ENCODE measurements at places on chromosomes 2 and 18. TPM values are rescaled to one million over a fixed set of nuclear protein-coding genes. Genes with fewer than 3 reads are reported as not detected.

GRCh38 chr2:130150181-130151144 is 5.6 kb upstream of the CCDC74B start:
- no peak for DNase-seq

DNA sequence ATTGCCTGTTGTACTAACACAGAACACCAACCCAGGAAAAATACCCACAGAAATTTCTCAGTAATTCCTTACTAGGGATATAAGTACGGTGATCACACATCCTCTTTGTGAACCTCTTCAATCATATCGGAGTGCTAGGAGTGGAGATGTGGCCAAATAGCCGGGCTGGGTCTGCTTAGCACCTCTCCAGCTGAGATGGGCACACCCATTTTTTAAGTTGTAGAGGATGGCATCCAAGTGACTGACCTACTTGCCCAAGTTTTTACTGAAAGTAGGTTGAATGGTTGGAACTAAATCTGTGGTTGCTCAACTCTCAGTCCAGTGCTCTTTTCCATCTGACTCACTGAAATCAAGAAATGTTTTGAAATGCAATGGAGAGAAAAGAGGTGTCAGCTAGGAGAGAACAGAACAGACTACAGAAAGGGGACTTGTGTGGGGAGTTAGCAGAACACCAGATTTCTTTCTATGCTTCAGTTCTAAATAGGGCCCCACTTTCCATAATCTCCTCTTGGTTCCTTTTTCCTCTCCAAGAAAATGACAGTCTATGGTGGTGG is 68.7 kb upstream of the FSHR start:
- DNase-seq = no peak

GRCh38 chr18:78246588-78246987 is 733.0 kb upstream of the SALL3 start:
- DNase-seq = no peak

- DNase-seq = no peak
These were observed 98.1 kb downstream of the FAM210A start for GRCh38 chr18:13628211-13628610.

DNA sequence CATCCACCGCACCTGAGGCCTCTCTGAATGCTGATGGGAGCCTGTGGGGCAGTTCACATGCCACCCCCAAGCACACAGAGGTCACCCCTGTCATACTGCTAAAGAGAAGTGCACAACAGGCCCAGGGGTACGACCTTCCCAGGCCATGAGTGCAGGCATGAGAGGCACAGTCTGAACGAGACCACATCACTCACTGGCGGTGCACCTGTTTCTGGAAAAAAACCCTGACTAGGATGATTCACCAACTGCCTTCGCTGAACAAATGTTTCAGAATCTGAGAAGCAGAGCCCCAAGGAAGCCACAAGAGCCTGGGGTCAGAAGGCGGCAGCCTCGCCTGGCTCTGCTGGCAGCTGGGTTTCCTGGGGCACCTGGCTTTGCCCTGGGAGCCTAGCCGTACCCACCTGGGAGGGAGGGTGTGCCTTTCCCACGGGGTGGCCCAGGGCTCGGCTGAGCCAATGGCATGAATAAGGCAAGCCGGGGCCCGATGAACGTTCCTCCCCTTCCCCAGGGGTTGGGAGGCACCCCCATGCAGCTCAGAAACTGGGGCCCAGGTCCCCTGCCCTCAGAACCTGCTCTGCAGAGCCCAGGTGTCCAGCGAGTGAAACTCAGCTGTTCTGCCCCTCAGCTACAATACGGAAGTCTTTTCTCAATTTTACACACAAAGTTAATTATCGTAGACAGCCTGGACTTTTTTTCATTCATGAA is 73.8 kb downstream of the HDAC4 start:
- peak; percentile 56 for DNase-seq

- no peak for DNase-seq
These were observed 9.0 kb upstream of the IMPACT start for GRCh38 chr18:24417480-24417879.

GRCh38 chr2:239194731-239195317 is 206.0 kb downstream of the HDAC4 start:
- DNase-seq = no peak

DNA sequence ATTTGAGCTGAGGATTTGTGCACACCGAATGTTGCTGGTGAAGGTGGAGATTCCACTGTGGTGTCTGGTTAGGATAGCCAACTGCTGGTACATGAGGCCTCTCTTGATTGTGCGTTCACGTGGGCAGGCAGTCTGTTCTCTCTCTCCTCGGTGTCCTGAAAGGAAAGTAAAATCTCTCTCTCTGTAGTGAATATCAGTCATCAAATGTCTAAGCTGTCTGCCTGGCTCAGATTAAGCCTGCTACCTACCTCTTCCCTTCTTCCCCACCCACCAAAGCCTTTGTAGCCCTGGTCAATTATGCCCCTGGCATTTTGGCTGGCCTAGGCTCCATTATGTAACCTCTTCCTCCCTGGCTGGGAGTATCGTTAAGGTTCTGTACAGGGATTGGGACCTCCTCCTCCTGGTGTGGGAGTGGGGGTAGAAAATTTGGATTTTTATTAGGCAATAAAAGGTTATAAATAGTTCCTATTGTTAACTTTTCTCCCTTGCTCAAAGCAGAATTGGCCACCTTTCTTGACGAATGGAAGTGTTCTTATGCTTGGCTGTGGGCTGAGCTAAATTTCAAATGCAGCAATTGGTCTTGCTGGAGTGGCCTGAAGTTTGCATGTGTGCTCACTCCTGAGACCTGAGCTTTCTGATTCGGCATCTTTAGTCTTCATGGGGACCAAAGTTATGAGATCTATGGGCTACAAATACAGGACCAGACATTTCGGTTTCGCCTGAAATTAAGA is 148.8 kb downstream of the WDSUB1 start:
- DNase-seq = no peak

DNA sequence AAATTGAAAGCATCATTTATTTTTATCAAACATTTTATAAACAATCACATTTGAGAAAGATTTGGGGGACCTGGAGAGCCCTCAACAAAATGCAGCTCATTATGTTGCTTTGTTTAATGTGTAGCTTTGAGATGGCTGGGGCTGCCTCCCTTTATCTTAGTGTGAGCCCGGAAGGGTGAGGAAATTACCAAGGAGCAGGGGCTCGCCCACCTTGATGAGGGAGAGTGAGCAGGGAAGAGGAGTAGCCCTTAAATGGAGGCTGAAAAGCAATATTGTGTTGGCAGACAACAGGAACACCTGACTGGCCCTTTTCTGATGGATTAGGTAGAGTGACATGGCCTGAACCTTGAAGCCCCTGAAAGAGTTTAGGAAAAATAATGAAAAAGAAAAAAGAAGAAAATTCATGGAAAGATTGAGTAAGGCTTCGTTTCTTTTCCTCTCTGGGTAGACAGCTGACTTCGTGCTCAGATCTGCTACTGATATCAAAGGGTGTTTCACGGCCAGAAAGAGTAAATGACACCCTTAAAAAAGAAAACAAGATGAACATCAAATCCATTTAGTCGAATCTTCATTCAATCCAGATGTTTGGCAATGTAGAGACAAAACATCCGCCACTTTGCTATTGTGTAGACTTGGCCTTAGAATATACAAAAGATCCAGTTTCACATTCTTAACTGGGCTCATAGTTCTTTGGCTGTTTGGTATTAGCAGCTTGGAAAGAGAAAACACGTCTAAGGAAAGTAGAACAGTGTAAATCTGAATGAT is 206.5 kb upstream of the TCF4 start:
- DNase-seq = no peak

- DNase-seq = no peak
These were observed 10.0 kb upstream of the GCA start for GRCh38 chr2:162333968-162334367.

The PID1 gene
- 5.2 TPM for polyA plus RNA-seq

The UGT1A6 gene
- not detected for polyA plus RNA-seq

The GNAL gene
- polyA plus RNA-seq = 2.5 TPM

The SYT4 gene
- polyA plus RNA-seq = 0.05 TPM

The CCDC141 gene
- polyA plus RNA-seq = 0.82 TPM

The DCDC2C gene
- not detected for polyA plus RNA-seq

The FSHR gene
- polyA plus RNA-seq = not detected

Data from psoas muscle (tissue), 8 donors.